Endodermal cell (in vitro differentiated cells): ENCODE measurements at places on chromosomes 7 and 10.
A peak's percentile ranks its signal among the peaks of the same experiment; 100 is the strongest.

- H3K4me1 ChIP-seq: peaks cover 9% of the 10 kb centered on the region
- no peak overlapping the region for H3K27ac ChIP-seq
- H3K4me3 ChIP-seq: no peak overlapping the region
- H3K36me3 ChIP-seq: peaks cover 5% of the 10 kb centered on the region
- no peak for DNase-seq
These were observed 7.4 kb downstream of the CCNY start for GRCh38 chr10:35343739-35344138.

DNA sequence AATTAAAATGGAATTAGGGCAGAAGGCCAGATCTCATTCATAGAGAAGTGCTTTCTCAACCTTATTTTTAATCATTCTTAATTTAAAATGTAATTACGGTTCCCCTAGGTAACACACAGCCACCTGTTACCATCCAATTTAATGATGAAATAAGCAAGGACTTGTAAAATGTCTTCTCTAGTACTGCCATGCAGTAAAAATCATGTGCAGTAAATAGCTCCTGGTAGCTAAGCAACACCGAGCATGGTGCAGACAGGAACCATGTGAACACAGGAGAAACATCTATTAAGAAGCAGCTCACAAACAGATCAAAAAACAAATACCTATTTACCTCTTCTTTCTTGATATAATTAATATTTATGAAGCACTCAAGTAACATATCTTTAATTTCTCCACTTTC is 15.1 kb downstream of the NCAPG2 start:
- no peak for DNase-seq
- H3K4me1 ChIP-seq: no peaks in the 10 kb centered on the region
- H3K27ac ChIP-seq: no peak overlapping the region

DNA sequence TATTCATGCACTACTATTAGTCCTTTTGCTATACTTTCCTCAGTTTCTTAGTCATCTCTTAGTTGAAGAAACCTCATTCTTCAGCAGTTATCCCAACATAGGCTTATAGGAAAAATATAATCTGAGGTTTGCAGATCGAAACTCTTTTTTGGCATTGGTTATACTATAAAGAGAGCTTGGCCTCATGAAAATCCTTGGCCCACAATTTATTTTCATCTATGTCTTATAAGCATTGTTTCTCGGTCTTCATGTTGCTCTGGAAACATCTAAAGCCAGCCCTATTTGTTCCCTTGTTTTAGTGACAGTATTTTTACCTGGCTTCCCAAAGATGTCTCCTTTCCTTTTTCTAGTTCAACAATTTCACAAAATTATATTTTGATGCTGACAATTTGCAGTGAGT is 345.1 kb upstream of the PRKCQ start:
- no peak for DNase-seq
- no peak overlapping the region for H3K27ac ChIP-seq
- no peaks in the 10 kb centered on the region for H3K27me3 ChIP-seq
- H3K36me3 ChIP-seq: no peaks in the 10 kb centered on the region
- no peak overlapping the region for H3K4me3 ChIP-seq

GRCh38 chr10:130801784-130802183 is 509.7 kb downstream of the TCERG1L start:
- DNase-seq: no peak
- H3K27me3 ChIP-seq: no peaks in the 10 kb centered on the region
- H3K4me1 ChIP-seq: no peaks in the 10 kb centered on the region
- no peak overlapping the region for H3K27ac ChIP-seq

- H3K36me3 ChIP-seq: peaks cover 9% of the 10 kb centered on the region
- peaks cover 4% of the 10 kb centered on the region for H3K4me1 ChIP-seq
- DNase-seq: no peak
- H3K27ac ChIP-seq: no peak overlapping the region
- peaks cover 25% of the 10 kb centered on the region for H3K27me3 ChIP-seq
These were observed 18.2 kb downstream of the MACROH2A2 start for GRCh38 chr10:70070834-70071233.

GRCh38 chr10:126430512-126430911 is 42.2 kb upstream of the ADAM12 start:
- no peak for DNase-seq
- no peaks in the 10 kb centered on the region for H3K36me3 ChIP-seq
- peaks cover 2% of the 10 kb centered on the region for H3K27me3 ChIP-seq
- no peak overlapping the region for H3K27ac ChIP-seq

- no peak overlapping the region for H3K27ac ChIP-seq
- no peaks in the 10 kb centered on the region for H3K27me3 ChIP-seq
- DNase-seq: no peak
- no peaks in the 10 kb centered on the region for H3K36me3 ChIP-seq
- no peaks in the 10 kb centered on the region for H3K4me1 ChIP-seq
These were observed 138.7 kb upstream of the ADO start for GRCh38 chr10:62665771-62666170.

- no peaks in the 10 kb centered on the region for H3K27me3 ChIP-seq
- no peak overlapping the region for H3K27ac ChIP-seq
- no peaks in the 10 kb centered on the region for H3K4me1 ChIP-seq
- H3K36me3 ChIP-seq: no peaks in the 10 kb centered on the region
These were observed 193.2 kb downstream of the TEX36 start for GRCh38 chr10:125489731-125490130.

- H3K4me1 ChIP-seq: no peaks in the 10 kb centered on the region
- H3K36me3 ChIP-seq: no peaks in the 10 kb centered on the region
- DNase-seq: no peak
- H3K27ac ChIP-seq: no peak overlapping the region
- H3K4me3 ChIP-seq: no peak overlapping the region
These were observed 370.0 kb upstream of the IGFBP3 start for GRCh38 chr7:46291050-46291438.

DNA sequence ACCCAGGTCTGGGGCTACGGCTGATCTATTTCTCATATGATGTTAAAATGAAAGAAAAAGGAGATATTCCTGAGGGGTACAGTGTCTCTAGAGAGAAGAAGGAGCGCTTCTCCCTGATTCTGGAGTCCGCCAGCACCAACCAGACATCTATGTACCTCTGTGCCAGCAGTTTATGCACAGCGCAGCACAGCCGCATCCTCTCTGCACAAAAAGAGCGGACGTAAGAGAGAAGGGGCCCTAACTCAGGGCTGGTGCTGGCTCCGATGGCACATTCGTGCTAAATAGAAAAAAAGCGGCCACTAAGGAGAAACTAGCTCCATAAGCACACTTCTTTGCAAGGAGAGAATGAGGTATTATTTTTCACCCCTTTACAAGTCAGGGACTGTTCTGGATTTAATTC is 28.3 kb upstream of the PRSS1 start:
- H3K4me3 ChIP-seq: no peak overlapping the region
- H3K27me3 ChIP-seq: no peaks in the 10 kb centered on the region
- no peaks in the 10 kb centered on the region for H3K36me3 ChIP-seq
- DNase-seq: no peak
- H3K27ac ChIP-seq: no peak overlapping the region

- no peak within 1 kb of the TSS for H3K27ac ChIP-seq
- H3K4me3 ChIP-seq: no peak within 1 kb of the TSS
- no peaks in the 10 kb centered on the region for H3K36me3 ChIP-seq
- no peaks in the 10 kb centered on the region for H3K27me3 ChIP-seq
These were observed at the start of gene OLAH for GRCh38 chr10:15043674-15044073. Gene OLAH (plus strand): TSS chr10:15043943. CDS start chr10:15047289, 3,346 bp downstream.

DNA sequence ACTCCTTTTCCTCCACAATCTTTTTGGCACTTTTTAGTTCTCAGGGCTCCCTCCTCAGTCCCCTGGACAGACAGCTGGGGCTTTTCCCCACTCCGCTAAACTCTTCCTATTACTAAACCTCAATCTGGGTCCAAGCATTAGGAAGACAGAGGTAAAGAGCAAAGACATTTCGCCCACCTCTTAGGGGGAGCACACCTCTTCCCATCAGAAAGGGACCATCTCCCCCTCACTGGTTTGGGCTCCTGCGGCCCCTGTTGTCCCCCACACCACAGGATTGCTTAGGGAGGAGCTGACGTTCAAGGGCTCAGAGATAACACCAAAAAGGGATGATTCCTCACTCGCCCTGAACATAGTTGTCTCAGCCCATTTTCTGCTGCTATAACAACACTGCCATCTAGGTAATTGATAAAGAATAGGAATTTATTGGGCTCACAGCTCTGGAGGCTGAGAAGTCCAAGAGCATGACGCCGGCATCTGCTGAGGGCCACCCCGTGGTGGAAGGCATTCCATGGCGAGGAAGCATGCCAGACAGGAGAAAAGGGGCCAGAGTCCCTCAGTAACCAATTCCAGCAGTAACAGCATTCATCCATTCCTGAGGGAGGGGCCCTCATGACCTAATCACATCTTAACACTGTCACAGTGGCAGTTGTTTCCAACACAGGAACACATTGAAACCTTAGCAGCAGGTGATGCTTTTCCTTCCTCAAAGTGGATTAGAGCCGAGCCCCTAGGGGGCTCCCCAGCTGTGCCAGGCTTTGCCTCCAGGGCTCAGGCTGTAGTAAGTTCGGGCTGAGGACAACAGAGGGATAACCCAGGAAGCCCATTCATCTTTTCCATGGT is 209.6 kb downstream of the EBF3 start:
- peak; percentile 46 for DNase-seq
- no peaks in the 10 kb centered on the region for H3K36me3 ChIP-seq
- H3K4me1 ChIP-seq: no peaks in the 10 kb centered on the region
- H3K27me3 ChIP-seq: no peaks in the 10 kb centered on the region

DNA sequence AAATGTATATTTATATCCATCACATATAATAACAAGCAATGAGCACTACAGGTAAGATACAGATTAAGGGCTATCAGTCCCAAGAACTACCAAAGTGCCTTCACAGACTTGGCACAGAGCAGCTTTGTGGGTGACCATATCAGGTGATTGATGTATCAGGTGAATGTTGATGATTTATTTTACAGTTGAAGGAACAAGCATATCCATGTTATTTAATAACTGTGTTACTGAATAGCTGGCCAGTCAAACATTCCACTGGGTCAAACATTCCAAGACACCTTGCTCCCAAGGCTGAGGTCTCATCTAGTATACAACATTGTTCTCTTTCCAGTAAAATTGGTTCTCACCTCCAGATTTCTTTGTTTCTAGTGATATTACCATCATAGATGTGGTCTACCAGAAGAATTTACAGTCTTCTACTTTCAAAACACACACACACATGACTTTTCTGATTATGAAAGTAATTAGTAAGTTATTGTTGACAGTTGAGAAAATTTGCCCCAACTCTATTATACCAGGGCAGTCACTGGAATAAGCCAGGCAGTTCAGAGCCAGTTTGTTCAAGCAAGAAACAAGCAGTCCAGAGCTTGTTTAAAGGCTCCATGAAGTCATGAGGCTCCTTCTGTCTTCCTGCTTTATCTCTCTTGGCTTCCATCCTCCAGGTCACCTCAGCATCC is 68.2 kb downstream of the ELAPOR2 start:
- H3K4me1 ChIP-seq: no peaks in the 10 kb centered on the region
- no peaks in the 10 kb centered on the region for H3K27me3 ChIP-seq
- no peak overlapping the region for H3K27ac ChIP-seq
- no peak overlapping the region for H3K4me3 ChIP-seq

GRCh38 chr7:131627735-131628190 is 71.3 kb upstream of the PODXL start:
- H3K27ac ChIP-seq: no peak overlapping the region
- no peak overlapping the region for H3K4me3 ChIP-seq
- peak; percentile 38 for DNase-seq
- peaks cover 24% of the 10 kb centered on the region for H3K4me1 ChIP-seq
- no peaks in the 10 kb centered on the region for H3K36me3 ChIP-seq
- H3K27me3 ChIP-seq: no peaks in the 10 kb centered on the region

DNA sequence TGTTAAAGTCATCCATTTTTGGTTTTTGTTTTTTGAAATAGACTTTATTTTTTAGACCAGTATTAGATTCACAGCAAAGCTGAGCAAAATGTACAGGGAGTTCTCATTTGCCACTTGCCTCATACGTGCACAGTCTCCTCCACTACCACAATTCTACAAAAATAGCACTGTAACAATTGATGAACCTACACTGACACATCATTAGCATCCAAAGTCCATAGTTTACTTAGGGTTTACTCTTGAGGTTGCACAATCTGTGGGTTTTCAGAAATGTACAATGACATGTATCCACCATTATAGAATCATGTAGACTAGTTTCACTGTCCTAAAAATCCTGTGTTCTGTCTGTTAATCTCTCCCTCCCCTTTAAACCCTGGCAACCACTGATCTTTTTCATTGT is 125.8 kb upstream of the PDSS1 start:
- H3K27me3 ChIP-seq: no peaks in the 10 kb centered on the region
- H3K27ac ChIP-seq: no peak overlapping the region
- H3K4me3 ChIP-seq: peak overlapping the region; percentile 44
- DNase-seq: no peak
- no peaks in the 10 kb centered on the region for H3K4me1 ChIP-seq
- H3K36me3 ChIP-seq: no peaks in the 10 kb centered on the region

DNA sequence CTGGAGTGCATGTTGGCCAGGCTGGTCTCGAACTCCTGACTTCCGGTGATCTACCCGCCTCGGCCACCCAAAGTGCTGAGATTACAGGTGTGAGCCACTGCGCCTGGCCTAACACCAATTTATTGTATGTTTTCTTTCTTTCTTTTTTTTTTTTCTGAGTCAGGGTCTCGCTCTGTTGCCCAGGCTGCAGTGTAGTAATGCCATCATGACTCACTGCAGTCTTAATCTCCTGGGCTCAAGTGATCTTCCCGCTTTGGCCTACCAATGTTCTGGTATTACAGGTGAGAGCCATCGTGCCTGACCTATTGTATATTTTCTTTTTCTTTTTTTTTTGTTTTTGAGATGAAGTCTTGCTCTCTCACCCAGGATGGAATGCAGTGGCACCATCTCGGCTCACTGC is 33.8 kb upstream of the UBE2H start:
- H3K27ac ChIP-seq: no peak overlapping the region
- H3K36me3 ChIP-seq: no peaks in the 10 kb centered on the region

DNA sequence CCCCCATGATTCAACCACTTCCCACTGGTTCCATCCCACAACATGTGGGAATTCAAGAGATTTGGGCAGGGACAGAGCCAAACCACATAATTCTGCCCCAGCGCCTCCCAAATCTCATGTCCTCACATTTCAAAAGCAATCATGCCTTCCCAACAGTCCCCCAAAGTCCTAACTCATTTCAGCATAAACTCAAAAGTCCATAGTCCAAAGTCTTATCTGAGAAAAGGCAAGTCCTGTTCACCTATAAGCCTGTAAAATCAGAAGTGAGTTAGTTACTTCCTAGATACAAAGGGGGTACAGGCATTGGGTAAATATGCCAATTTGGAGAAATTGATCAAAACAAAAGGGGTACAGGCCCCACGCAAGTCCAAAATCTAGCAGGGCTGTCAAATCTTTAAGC is 272.9 kb downstream of the MAGI2 start:
- H3K4me1 ChIP-seq: no peaks in the 10 kb centered on the region
- no peaks in the 10 kb centered on the region for H3K27me3 ChIP-seq
- H3K36me3 ChIP-seq: no peaks in the 10 kb centered on the region
- H3K27ac ChIP-seq: no peak overlapping the region
- no peak overlapping the region for H3K4me3 ChIP-seq
